RKO (cell line): ENCODE measurements at places on chromosomes 7 and 10.

GRCh38 chr7:27961255-27961654 is 219.3 kb downstream of the JAZF1 start:
- DNase-seq, result peak; percentile 73

DNA sequence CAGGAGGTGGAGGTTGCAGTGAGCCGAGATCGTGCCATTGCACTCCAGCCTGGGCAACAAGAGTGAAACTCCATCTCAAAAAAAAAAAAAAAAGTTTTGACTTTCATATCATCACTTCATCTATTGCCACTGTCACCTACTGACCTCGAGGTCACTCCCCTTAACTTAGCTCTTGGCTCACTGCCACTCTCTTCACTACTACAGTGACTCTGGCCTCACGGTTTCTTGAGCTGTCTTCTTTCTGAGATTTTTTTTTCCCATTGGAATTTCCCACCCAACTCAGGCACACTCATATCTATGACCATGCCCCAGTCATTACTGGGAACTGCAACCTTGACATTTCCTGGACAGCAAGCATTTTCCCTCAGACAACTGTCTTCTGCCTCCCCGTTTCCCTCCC is 42.6 kb upstream of the C7orf33 start:
- no peak for DNase-seq

- DNase-seq, result no peak
Measured at GRCh38 chr7:93544691-93545090, 29.8 kb downstream of the CALCR start.

GRCh38 chr7:55245271-55245723 is 119.8 kb upstream of the LANCL2 start:
- DNase-seq, result no peak

GRCh38 chr10:24415455-24416125 is 206.7 kb downstream of the KIAA1217 start:
- DNase-seq, result no peak

- no peak for DNase-seq
Measured at GRCh38 chr10:127578259-127578960, 29.3 kb downstream of the NPS start.
